Stimulated activated CD4-positive, alpha-beta T cell treated with anti-CD3 and anti-CD28 coated beads, Interleukin-12 subunit alpha, Interleukin-12 subunit beta, amount 100 ng/mL, for 4 hours (primary cell): ENCODE measurements at places on chromosomes 12 and 14.

DNA sequence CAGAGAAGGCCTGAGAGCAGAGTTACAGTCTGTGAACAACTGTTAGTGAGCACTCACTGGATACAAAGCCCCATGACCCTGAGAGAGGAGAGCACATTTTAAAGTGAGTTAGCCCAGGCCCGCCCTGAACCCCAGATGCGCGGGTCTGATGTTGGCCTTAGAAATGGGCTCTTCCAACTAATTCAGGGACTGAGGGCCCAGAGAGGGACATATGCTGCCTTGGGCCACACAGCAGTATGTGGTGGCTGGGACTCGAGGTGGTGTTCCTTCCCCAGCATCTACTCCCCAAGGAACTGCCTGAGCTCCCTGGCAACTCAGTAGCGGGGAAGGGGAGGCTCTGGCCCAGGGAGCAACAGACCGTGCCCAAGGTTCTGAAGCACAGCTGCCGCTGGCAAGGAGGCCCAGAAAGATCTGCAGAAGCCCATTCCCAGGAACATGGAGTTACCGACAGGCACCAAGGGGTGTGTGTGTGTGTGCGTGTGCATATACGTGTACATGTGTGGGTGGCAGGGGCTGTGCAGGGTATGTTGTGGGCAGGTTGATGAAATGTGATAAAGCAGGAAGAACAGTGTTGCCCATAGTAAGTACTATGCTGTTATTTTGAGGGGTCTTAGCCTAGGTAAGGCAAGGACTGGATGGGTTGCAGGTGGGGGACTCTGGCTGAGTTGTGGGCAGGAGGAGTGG is 40.5 kb downstream of the KRT80 start:
- no peak for DNase-seq

DNA sequence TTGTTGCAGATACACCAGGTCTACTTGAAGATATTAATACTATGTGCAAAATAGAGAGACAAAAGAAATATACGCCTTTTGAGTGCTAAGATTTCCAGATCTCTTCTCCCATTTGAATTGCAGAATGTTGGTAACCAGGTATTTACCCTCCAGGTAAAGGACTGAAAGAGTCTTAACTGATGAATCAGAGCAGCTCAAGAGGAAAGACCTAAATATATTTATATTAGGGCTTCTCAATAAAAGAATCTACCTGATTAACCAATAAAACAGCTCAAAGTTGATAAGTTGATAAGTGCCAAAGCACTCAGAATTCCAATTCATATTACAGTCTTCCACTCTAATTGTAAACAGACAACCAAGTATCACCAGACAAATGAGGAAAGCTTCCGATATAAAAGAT is 59.2 kb downstream of the ZNF641 start:
- no peak for DNase-seq

DNA sequence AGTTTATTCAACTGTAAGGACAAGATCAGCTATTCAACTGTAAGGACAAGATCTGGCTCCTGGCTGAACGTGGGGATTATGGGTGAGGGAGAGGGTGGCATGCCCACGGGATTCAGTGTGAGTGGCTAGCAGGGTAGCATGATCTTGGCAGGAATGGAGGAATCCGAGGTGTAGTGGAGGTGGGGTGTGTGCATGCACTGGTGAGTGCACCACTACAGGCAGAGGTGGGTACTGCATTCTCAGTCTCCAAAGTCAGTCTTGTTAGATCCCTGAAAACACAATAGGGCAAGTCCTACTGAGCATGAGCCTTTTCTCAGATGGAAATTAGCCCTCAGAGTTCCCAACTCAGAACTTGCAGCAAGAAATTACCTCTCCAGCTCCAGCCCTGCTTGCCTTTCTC is 32.2 kb upstream of the DCD start:
- peak; percentile 11 for DNase-seq

- DNase-seq: no peak
These were observed 19.4 kb upstream of the KRT18 start for GRCh38 chr12:52929538-52929937.
